ENCODE measurements at places on chromosomes 5 and 9.
A peak's percentile ranks its signal among the peaks of the same experiment; 100 is the strongest.

GRCh38 chr9:4831119-4831518, 38.4 kb downstream of the RCL1 start:
- DNase-seq, result no peak

- DNase-seq, result no peak
These were observed 472.8 kb downstream of the BRINP1 start for GRCh38 chr9:118896324-118897000.

DNA sequence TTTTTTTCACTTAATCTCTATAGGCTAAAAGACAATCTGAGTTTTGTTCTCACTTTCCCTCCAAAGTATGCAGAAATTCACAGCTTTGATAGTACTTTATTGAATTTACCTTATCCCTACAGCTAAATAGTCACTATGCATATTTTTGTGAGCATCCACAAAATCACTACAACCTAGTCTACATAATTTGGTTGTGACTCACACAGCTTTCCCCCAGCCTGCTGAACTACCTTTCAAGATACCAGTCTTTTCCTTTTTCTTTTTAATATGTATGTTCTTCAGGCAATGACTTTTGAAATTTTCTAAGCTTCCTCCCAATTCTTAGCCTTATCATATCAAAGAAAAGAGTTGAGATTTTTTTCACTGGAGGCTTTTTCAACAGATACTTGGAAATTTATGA, 347.3 kb upstream of the CDH6 start:
- no peak for DNase-seq

GRCh38 chr9:84949258-84949657, 279.7 kb downstream of the NTRK2 start:
- no peak for DNase-seq

- no peak for DNase-seq
These were observed 58.7 kb upstream of the TNFSF8 start for GRCh38 chr9:114988962-114989599.

DNA sequence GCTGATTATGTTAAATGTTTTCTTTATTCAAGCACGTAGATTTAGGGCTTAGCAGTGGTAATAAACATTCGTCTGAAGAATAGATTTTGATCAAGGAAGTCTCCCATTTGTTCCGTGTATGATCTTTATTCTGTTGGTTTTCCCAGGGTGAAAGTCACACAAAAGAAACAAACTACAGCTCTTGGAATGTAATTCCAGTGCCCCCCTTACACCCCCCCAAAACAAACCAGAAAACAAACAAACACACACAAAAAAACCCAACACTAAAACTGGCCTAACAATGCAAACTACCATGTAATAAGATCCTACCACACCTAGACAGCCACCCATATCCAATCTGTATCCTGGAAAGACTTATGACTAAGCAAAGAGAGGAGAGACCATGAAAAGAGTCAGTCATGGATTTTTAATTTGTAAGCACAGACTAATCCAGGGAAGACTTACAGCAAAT, 196.2 kb upstream of the ELL2 start:
- DNase-seq, result no peak

- no peak for DNase-seq
These were observed 15.9 kb upstream of the C5orf63 start for GRCh38 chr5:127089191-127089590.

- DNase-seq, result peak; percentile 55
These were observed 2.7 kb downstream of the LARP1 start for GRCh38 chr5:154757814-154758406.

- DNase-seq, result no peak
These were observed 96.7 kb downstream of the EDIL3 start for GRCh38 chr5:84287951-84288350.

DNA sequence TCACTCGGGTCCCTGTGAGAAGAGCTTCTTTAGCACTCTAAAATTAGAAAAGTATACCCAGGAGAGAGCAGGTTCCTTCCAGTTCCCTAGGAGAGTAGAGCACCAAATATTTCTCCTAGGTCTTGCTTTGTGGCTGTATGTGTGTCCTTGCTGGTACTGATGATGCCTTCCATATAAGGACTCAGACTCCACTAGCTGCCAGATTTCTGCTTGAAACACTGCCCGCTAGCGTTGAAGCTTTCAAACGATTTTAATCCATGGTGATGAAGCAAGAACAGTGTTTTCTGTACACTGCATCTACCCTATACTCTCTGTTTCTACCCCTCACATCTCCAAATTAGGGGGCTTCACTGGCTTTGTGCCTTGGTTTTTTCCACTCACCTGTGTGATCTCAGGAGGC, 2.4 kb upstream of the SMC2 start:
- peak; percentile 18 for DNase-seq

GRCh38 chr5:14063138-14063537, 80.0 kb upstream of the TRIO start:
- no peak for DNase-seq

- peak; percentile 65 for DNase-seq
These were observed 86.0 kb upstream of the SLC30A5 start for GRCh38 chr5:69007726-69008368.

- peak; percentile 64 for DNase-seq
These were observed 27.7 kb downstream of the PPP3R2 start for GRCh38 chr9:101566904-101567724.

DNA sequence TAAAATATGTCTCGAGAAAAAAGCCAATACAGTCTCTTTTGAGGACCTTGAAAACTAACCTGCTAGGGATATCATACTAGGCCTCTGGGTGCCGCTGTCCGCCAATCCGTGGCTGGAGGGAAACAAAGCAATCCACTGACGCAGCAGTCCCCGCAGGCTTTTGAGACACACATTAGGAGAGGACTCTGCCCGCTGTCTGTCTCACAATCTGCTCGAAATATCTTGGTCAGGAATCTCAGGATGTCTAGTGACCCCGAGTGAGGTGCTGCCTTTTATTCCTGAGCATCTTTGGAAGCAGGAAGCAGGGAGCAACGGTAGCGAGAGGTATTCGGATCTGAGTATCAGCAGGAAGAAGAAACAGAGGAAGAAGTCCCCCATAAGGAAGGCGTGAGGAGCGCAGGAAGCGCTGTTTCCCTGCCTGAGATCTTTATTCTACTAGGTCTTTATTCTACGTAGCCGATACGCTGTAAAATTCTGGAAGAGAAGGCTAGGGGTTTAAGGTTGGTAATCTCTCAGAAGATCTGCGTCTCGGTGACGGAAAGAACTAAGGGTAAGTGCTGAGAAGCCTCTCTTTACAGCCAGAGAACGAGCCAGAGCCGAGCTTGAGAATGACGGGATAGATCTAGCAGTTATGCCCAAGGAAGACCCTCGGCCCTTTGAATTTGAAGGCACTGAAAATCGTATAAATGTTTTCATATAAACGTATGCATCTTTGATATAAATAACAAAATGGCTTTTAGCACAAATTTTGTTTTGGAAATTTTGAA, 4.0 kb upstream of the PCDHGA1 start:
- peak; percentile 77 for DNase-seq

GRCh38 chr5:175554296-175554695, 75.9 kb downstream of the SFXN1 start:
- no peak for DNase-seq

GRCh38 chr9:15513335-15513734, 2.6 kb upstream of the PSIP1 start:
- peak; percentile 12 for DNase-seq

GRCh38 chr5:34625246-34625645, 30.9 kb upstream of the RAI14 start:
- DNase-seq, result no peak

All from CD4-positive, alpha-beta T cell treated with Interleukin-6 for 4 hours (primary cell).